ENCODE measurements at places on chromosomes 12 and 14.

GRCh38 chr14:70921669-70922068 lies 14.4 kb downstream of the PCNX1 start:
- DNase-seq, result no peak

- DNase-seq, result no peak
Measured at GRCh38 chr14:72315714-72316113, 383.5 kb downstream of the RGS6 start.

DNA sequence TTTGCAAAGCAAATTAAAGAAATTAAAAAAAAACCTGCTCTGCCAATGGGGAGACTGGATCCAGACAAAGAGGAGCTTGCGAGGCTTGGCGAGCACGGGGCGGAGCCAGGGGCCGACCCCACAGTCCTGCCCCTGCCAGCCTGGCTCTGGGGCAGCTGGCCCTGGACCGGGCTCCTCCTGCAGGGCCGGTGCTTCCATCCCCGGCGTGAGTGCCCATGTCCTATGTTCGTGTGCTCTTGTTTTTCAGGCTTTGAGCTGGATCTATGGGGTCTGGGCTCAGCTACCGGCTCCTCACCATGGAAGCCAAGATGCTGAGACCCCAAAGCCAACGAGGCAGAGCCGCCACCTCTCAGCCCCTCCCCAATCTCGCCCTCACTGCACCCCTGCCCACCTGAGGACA lies 176.8 kb downstream of the KIF26A start:
- DNase-seq, result no peak

DNA sequence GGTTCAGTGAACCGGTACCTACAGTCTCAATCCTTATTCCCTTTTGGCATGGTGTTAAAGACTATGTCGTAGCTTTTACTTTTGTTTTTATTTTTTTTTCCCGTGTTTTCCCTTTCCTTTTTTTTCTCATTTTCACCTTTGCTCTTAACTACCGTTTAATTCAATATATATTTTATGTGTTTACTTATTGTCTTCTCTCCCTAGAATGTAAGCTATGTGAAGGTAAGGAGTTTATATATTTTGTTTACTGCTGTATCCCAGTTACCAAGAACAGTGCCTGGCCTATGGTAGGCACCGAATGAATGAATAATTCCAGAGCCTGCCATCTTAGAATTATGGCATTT lies 261 bp upstream of the MLH3 start:
- DNase-seq, result no peak

DNA sequence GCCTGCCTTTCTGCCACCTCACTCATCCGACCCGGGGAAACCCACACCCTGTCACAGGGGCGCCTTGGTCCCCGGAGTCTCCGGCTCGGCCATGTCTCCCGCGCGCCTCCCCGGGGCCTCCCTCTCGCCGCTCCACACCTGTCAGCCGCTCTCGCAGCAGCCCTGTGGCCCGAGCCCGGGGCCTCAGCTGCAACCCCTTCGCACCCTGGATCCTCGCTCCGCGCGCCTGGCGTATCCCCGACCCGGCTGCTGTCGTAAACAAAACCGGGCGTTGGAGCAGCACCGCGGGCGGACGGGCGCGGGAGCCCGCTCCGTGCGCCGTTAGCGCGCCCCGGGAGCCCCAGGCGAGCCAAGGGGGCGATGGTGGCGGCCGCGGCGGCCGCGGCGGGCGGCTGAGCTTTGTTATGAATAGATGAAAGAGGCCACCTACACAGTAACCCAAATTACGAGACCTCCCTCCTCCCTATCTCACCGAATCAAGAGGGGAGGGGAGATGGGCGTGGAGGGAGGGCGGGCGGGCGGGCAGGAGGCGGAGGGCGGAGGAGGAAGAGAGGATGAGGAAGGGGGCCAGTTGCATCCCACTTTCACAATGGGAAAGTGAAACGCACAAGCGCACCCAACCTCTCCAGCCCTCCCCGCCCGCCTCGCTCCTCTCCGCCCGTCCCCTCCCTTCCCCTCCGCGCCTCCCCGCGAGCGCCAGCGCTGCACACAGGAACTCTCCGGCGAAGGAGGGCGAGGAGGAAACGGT lies at the start of gene PLXNC1:
TSS of gene PLXNC1 (plus strand) at position 587 of the 748 bp plus-strand sequence. CDS start 395 bp downstream, outside the sequence.
- peak; percentile 54 for DNase-seq

- no peak for DNase-seq
Measured at GRCh38 chr14:101826351-101826750, 64.8 kb downstream of the PPP2R5C start.

DNA sequence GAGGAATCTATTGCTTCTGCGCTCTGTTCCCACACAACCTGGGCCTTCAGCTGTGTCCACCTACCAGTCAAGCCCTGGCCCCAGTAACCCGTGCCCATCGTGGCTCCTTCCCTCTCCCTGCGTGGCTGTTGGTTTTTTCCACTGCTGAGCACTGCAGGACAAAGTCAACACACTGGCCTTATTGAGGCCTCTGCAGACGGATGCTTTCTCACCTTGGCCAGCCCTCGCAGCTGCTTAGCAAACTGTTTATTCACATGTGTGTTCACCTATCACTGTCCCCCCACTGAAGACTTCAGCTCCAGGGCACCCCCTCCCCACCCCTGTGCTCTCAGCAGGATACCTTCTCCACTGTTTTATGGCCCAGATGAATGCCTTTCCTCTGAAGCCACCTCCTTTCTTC lies 12.8 kb upstream of the GPX2 start:
- no peak for DNase-seq

DNA sequence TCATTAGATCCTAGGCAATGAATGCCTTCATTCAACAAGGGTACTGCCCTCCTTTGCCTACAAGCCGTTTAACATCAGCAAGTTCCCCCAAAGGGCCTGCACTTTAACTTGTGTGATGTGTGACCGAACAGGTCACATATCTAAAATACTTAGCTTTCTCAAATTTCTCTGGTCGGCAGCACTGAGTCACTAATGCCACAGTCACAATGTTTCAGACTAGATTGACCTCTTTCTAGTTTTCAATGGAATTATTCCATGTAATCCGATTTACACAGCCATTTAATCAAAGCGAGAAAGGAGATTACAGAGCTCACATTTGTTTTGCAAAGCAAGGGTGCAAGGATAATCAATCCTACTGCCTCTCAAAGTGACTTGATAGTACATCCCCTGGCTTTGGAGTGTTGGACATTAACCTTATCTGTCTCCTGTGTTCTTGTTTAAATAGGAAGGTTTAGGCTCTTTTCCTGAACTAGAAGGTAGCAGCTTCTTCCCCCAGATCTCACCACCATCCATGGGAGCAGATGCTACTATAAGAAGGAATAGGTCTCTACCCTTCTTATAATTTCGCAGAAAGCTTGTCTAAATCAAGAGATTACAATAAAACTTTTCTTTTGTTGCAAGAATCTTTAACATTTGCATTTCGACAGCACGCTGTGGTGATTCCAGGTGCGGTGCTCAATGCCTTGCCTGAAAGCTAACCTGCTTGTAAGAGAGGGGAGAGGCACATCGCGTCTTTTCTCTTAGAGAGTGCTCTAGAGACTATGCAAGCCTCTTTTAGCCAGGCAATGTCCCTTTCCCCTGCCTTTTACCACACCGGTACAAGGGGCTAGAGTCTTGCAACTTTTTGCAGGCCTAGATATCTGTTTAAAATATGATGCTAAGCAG lies 1.8 kb downstream of the KITLG start:
- DNase-seq, result peak; percentile 33

GRCh38 chr14:77158175-77158881 lies 16.7 kb upstream of the ZDHHC22 start:
- DNase-seq, result peak; percentile 43

- DNase-seq, result no peak
Measured at GRCh38 chr14:58817846-58818245, 180.1 kb downstream of the DACT1 start.

GRCh38 chr14:93056840-93057585 lies 58.7 kb downstream of the ITPK1 start:
- DNase-seq, result no peak

GRCh38 chr12:113468365-113469223 lies 3.1 kb downstream of the LHX5 start:
- DNase-seq, result no peak

GRCh38 chr14:33938131-33938949 lies 12.5 kb downstream of the EGLN3 start:
- peak; percentile 18 for DNase-seq

DNA sequence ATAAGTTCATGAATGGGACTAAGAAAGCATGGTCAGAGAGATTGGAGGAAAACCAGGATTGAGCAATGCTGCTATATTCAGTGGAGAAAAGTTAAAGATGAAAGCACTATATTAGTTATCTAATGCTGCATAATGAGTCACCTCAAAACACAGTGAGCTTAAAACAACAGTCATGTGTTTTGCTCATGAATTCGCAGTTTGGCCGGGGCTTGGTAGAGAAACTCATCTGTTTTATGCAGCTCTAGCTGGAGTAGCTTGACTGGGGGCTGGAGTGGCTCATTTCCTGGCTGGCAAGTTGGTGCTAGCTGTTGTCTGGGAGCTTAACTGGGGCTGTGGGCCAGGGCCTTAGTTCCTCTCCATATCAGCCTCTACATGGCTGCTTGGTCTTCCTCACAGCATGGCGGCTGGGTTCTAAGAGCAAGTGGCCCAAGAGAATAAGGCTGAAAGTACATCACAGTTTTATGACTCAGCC lies 90.1 kb downstream of the ADCK1 start:
- no peak for DNase-seq

DNA sequence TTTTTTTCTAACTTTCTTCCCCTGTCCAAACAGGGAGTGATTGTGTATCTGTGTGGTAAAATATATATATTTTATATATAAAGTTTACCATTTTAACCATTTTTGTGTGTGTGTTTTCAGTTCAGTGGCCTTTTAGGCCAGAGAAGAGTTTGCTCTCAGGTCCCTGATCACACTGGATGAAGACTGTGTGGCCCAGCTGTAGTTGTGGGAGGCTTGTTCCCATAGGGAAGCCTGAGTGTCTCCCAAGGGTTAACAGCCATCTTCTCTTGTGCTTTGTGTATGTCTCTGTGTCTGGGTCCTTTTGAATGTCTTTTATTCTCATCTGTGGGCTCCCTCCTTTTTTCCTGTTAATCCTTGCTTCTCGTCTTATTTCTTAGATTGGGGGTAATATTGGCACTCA lies 23.4 kb downstream of the CGRRF1 start:
- no peak for DNase-seq

DNA sequence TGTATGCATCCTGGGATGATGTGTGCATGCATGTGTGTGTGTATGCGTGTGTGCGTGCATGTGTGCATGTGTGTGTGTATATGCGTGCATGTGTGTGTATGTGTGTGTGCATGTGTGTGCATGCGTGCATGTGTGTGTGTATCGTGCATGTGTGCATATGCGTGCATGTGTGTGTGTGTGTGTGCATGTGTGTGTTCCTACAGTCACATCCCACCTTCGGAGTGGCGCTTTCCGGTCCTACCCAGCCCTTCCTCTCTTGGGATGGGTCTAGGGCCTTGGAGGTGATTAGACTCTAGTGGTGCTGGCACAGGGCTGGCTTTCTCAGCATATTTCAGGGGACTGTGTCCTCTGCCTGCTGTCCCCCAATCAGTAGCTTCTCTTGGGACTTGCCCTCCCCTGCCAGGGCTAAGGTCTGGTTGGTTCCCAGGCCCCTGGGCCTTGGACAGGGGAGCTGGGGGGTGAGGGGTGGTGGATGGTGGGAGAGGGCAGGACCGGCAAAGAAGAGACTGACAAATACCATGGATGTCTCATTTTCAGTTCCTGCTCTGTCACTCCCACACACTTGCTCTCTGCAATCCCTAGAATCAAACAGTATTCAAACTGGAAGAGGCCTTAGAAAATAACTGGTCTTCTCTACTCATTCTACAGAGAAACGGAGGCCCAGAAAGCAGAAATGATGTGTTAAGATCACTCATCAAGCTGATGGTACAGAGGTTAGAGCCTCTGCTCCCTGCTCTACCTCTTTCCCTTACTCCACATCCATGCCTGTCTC lies 21.9 kb upstream of the FAIM2 start:
- no peak for DNase-seq

- DNase-seq, result no peak
Measured at GRCh38 chr12:101923045-101923718, 45.8 kb downstream of the DRAM1 start.

- no peak for DNase-seq
Measured at GRCh38 chr12:99670635-99671034, 23.1 kb downstream of the GARIN6 start.

GRCh38 chr12:127494961-127495915 lies 771.7 kb upstream of the TMEM132C start:
- DNase-seq, result peak; percentile 5

GRCh38 chr12:113329022-113329790 lies 5.7 kb downstream of the SLC8B1 start:
- DNase-seq, result no peak
